GM23338 (cell line): ENCODE measurements at places on chromosomes 3 and 15. TPM values are rescaled to one million over a fixed set of nuclear protein-coding genes. Genes with fewer than 3 reads are reported as not detected.

DNA sequence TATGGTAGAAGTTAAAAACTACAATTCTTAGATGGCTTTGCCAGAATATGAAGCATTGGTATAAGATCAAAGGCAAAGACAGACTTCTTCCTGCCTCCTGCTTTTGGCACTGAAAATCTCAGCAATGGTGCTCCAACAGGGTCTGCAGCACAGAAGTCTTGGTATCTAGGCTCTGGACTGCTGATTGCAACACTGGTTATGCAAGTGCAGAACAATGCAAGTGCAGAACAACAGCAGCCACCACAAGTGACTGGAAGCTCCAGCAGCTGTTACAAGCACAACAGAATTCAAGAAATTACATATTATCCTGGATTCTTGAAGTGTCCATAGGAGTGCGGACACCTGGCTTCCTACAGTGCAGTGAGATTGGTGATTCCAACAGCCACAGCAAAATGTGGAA lies 33.7 kb downstream of the ZBTB20 start:
- DNase-seq: no peak

GRCh38 chr3:36743826-36744225 lies 20.5 kb downstream of the DCLK3 start:
- DNase-seq: no peak

DNA sequence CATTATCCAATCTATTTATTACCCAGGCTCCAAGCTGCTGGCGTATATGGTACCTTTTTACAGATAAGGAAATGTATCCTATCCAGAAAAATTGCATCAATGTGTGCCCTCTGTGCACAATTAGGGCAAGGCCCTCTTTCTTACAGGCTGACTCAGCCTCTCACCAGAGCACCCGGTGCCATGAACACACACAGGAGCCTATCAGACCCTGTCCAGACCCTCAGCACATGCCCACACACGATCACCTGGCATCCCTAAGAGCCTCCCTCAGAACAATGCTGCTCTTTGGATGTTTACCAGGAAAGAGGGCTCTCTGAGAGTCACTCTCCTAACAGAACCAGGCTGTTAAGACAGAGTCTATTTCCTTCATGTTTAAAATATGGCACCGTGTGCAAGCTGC lies 460.0 kb upstream of the TBL1XR1 start:
- no peak for DNase-seq

APOD gene
- not detected in 2 replicates for total RNA-seq

PXK gene
- total RNA-seq: 6.5 and 9.1 TPM in 2 replicates

TRIM42 gene
- not detected in 2 replicates for total RNA-seq
